ENCODE measurements at places on chromosomes 11 and 22. TPM values are rescaled to one million over a fixed set of nuclear protein-coding genes. Genes with fewer than 3 reads are reported as not detected.

MB gene
- total RNA-seq: not detected

MMP12 gene
- total RNA-seq: not detected

SLC25A18 gene
- not detected for total RNA-seq

CLCF1 gene
- total RNA-seq: 7.8 TPM

KCNE3 gene
- not detected for total RNA-seq

ART1 gene
- total RNA-seq: not detected

OLFML1 gene
- not detected for total RNA-seq

CHADL gene
- total RNA-seq: 2.3 TPM

BCO2 gene
- total RNA-seq: 0.42 TPM

FGF4 gene
- total RNA-seq: not detected

TRIM49 gene
- total RNA-seq: not detected

PPP1CA gene
- 42.2 TPM for total RNA-seq

MMP27 gene
- not detected for total RNA-seq

LBHD1 gene
- total RNA-seq: 14.6 TPM

OR4D10 gene
- total RNA-seq: not detected

OR8B8 gene
- total RNA-seq: not detected

GDPD4 gene
- total RNA-seq: not detected

OR4A16 gene
- not detected for total RNA-seq

C22orf31 gene
- not detected for total RNA-seq

GVQW3 gene
- total RNA-seq: 1.6 TPM
